Hematopoietic multipotent progenitor cell (in vitro differentiated cells): ENCODE measurements at places on chromosomes 7 and 10. TPM values are rescaled to one million over a fixed set of nuclear protein-coding genes. Genes with fewer than 3 reads are reported as not detected.

DNA sequence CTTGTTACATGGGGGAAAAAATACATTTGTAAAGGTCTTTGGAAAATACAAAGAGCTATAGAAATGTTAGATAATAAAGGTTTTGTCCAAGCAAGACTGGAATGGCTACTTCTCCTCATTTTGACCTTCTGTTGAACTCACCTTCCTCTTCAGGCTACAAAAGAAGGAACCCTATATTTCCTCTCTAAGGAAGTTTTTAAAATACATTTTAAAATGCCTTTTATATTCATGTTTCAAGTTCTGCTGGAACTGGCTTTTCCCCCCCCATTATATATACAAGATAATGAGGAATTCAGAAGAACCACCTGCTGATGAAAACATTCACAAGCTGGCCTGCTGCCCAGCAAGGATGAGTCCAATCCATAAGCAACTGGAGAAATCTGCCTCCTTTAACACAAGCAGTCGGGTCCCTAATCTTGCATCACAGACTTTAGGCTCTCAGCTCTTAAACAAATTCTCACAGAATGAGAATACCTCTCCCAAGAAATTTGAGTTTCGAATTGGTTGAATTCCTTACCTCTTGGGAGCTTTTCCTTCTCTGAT, 44.6 kb downstream of the MTERF1 start:
- no peak for DNase-seq

GRCh38 chr10:35638101-35638500, 4.0 kb downstream of the FZD8 start:
- no peak for DNase-seq

DNA sequence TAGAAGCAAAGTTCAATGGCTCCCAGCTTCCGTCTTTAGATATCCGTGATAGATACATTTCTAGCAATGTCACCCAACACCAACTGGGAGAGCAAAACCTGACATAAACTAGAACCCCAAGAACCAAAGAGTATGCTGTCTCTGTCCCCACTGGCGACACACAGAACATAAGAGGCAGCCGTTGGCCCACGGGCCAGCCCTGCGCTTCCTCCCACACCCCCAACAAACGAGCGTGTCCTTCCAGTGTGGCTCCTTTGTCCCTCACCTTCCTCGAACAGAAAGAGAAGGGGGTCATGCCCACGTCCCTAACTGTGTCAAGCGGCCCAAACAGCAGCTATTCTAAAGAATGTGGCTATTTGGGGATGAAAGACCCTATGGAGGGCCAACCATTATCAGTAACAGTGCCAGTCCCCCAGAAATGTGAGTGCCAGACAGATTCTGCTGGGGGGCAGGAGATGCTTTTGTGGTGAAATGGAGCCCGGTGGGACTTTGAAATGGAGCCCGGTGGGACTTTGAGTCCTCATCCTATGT, 171.9 kb downstream of the USP6NL start:
- no peak for DNase-seq

Gene FBXL13
- total RNA-seq, result 1.3 TPM

- no peak for DNase-seq
Observed at GRCh38 chr7:105585850-105586500, 4.7 kb upstream of the EFCAB10 start.

DNA sequence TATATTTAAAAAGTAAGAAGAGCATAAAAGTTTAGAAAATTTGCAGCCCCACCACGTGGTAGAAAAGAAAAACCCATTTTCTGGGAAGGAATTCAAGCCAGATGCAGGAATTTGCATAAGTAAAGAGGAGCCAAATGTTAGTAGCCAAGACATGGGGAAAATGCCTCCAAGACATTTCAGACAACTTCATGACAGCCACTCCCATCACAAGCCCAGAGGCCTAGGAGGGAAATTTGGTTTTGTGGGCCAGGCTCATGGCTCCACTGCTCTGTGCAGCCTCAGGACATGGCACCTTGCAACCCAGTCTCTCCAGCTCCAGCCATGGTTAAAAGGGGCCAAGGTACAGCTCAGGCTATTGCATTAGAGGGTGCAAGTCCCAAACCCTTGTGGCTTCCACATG, 411.9 kb downstream of the THSD7A start:
- no peak for DNase-seq

DNA sequence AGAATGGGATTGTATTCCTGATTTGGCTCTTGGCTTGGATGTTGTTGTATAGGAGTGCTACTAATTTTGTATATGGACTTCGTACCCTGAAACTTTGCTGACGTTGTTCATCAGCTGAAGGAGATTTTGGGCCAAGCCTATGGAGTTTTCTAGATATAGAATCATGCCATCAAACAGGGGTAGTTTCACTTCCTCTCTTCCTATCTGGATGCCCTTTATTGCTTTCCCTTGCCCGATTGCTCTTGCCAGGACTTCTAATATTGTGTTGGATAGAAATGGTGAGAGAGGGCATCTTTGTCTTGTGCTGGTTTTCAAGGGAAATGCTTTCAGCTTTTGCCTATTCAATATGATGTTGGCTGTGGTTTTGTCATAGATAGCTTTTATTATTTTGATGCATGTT, 92.3 kb downstream of the CCDC7 start:
- no peak for DNase-seq

Gene IL2RA
- total RNA-seq, result 4.0 TPM

GRCh38 chr10:72322280-72323058, 32.2 kb downstream of the DNAJB12 start:
- no peak for DNase-seq

DNA sequence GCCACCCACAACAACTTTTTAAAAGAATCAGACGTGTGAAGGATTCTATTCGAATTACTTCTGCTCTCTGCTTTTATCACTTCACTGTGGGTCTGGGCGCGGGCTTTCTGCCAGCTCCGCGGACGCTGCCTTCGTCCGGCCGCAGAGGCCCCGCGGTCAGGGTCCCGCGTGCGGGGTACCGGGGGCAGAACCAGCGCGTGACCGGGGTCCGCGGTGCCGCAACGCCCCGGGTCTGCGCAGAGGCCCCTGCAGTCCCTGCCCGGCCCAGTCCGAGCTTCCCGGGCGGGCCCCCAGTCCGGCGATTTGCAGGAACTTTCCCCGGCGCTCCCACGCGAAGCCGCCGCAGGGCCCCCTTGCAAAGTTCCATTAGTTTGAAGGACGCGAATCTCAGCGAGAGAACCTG, 461 bp upstream of the HTRA1 start:
- DNase-seq, result no peak

Gene OR2A12
- not detected for total RNA-seq

Gene FAM221A
- 11.6 TPM for total RNA-seq

DNA sequence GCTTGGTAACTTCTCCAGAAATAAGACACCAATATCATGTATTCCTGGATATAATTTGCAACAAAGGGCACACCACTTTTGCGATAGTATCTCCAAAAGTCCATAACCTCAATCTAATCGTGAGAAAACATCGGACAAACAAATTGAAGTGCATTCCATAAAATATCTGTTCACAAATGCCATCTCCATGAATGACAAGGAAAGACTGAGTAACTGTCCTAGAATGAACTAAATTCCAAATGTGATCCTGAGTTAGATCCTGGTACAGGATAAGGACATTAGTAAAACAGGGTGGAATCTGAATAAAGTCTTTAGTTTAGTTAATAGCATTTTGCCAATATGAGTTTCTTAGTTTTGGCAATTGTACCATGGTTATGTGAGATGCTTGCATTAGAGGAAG, 384.2 kb downstream of the SUGCT start:
- no peak for DNase-seq

Gene CFAP46
- total RNA-seq, result under 0.01 TPM
